ENCODE measurements at places on chromosomes 13 and 19.

DNA sequence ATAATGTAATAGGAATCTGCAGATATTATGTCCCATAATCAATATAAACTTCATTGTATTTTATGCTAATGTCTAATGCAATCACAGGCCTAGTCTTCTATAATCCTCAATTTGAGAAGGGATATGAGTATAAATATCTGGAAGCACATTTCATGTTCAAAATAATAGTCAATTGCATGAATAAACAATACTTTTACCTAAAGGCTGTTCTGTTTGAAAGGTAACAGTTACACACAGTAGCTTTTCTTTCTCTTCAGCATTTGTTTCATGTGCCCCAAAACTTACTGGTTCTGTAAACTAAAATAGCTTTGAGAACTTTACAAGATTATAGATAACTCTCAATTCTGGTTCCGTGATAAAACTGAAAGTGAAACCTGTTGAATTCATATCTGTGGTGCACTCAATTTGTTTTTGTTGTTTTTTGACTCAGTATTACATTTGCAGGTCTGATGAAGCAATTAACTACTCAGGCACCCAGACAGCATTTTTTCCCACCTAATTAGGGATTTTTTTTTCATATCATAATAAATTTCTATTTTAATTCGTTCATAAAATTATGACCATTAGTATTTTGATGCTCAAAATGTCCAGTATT is 1193.8 kb downstream of the SLITRK1 start:
- no peak for DNase-seq

DNA sequence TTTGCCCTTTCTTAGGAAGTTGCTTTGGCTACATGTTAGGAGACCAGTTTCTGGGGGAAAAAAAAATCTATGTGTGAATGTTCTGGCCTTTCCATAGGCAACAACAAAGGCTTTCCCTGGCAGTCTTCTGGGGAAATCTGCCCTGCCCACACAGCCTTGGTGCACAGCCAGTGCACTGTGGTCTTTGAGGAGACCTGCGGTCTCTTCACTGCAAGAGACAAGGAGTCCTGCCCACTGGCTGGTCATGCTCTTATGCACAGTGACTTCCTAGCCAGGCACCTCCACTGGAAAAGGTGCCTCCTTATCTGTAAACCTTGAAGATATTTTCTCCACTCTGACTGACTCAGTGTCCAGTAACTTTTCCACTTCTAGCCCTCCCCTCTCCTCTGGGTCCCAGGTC is 155.1 kb downstream of the SUCLA2 start:
- DNase-seq, result no peak

- DNase-seq, result no peak
Measured at GRCh38 chr19:38496603-38497487, 63.4 kb downstream of the RYR1 start.

DNA sequence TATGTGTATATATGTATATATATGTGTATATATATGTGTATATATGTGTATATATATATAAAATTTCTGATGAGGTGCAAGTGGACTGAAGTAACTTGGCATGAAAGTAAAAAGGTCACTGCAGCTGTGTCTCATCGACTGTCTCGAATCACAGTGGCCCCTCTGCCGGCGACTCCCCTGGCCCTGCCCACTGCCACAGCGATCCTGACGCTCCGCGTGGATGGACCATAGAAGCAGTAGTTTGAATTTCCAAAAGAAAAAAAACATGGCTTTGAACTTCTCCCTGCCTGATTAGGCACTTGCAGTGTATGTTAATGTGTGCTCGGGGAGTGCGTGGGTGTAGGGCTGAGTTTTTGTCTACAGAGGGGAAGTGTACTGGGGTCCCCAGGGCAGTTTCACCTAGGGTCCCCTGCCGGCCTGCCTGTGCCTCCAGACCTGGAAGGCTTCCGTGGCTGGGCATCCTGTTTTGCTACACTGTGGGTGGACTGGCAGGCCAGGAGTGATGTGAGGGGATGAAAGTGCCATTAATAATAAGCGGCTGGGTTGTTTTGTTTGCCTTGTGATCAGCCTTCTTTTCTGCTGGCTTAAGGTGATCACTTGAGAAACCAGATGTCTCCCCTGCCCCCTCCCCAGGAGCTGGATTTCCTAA is 10.8 kb downstream of the ZIC5 start:
- DNase-seq, result no peak

DNA sequence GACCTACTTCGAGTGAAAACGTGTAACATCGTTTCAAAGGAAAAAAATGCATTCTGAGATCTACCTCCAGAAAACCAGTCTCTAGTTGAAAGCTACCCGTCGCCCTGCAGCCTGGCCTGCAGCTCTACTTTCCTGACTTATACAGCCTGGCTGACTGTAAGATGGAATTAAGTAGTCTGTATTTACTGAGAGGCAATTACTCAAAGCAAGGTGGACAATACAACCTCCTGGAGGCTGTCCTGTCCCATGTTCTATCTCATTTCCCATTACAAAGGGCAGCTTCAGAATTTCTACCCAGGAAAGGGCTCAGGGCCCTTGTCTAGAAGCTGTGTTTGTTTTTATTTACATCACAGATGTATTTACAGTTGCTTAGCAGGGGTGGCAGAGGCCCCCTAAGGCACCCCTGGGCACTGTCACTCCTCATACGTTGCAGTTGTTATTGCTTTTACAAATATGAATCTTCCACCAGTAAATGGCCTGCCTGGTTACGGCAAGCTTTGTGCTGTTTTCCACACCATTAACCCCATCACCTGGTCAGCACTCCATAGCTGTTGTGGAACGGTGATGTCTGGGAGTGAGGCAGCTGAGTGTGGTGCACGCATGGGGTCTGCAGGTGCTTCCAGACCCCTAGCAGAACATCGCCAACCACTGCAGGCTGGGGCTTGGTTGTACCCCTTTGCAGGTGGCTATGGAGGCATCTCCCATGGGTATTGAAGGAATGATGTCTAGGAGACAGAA is 46.3 kb upstream of the MTIF3 start:
- no peak for DNase-seq

GRCh38 chr19:11125994-11126685 is 29.4 kb downstream of the SPC24 start:
- peak; percentile 76 for DNase-seq

DNA sequence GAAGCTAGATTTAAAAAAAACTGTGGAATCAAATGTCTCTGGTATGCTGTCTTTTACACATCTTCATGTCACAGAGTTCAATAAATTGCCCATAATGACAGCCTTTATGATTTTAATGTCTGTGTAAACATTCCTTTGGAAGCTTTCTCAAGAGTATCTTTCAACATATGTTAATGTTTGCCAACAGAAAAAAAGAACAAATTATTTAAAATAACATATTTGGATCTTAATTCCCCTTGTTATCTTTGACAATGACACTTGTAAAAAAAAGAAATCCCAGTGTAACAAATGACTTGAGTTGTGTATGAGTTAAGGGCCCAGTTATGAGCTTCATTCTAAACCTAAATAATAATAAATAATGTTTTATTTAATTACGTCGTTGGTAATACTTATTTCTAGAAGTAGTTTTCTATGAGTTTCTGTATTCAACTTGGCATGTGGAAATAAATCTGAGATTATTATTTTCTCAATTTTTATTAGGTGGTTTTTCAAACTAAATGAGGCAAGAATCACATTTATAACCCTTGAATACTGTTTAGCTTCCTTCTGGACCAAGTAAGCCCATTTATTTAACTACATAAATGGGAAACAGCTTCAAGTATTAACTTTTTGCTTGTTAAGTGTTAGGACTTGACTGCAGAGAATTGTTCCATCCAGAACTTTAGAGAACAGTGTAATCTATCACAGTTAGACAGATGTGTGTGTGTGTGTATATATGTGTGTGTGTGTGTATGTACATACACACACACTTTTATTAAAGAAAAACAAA is 182.1 kb downstream of the POSTN start:
- no peak for DNase-seq

DNA sequence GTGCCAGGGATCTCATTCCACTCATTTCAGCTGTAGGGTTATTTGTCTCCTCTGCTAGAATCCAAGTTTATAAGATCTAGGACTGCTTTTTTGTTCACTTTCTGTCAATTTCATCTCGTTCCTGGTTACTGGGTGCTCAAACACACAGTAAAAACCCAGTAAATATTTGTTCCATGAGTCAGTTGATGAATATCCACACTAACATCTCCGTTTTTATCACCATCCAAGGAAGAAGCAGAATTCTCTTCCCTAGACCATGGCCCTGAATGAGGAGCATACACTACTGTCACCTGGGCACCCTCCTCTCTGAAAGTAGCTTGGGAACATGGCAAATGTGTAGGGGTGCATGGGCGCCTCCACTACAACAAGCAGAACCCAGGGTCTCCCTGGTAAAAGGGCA is 390.8 kb downstream of the FOXO1 start:
- DNase-seq, result no peak

GRCh38 chr13:101785858-101786257 is 333.4 kb downstream of the ITGBL1 start:
- peak; percentile 71 for DNase-seq

Measured in iPS-NIHi11 (cell line).